Kasumi-1 (cell line): ENCODE measurements at places on chromosomes 13 and 19.
A peak's percentile ranks its signal among the peaks of the same experiment; 100 is the strongest.

GRCh38 chr13:96130818-96131340, 41.0 kb downstream of the HS6ST3 start:
- no peak for DNase-seq

- no peak for DNase-seq
Observed at GRCh38 chr13:100491164-100491842, 97.3 kb downstream of the GGACT start.

GRCh38 chr19:49554701-49555181, 25.6 kb downstream of the NOSIP start:
- peak; percentile 60 for DNase-seq

- no peak for DNase-seq
Observed at GRCh38 chr13:87168390-87168789, 502.8 kb upstream of the SLITRK5 start.

GRCh38 chr19:1997353-1998233, 17.9 kb downstream of the BTBD2 start:
- no peak for DNase-seq

DNA sequence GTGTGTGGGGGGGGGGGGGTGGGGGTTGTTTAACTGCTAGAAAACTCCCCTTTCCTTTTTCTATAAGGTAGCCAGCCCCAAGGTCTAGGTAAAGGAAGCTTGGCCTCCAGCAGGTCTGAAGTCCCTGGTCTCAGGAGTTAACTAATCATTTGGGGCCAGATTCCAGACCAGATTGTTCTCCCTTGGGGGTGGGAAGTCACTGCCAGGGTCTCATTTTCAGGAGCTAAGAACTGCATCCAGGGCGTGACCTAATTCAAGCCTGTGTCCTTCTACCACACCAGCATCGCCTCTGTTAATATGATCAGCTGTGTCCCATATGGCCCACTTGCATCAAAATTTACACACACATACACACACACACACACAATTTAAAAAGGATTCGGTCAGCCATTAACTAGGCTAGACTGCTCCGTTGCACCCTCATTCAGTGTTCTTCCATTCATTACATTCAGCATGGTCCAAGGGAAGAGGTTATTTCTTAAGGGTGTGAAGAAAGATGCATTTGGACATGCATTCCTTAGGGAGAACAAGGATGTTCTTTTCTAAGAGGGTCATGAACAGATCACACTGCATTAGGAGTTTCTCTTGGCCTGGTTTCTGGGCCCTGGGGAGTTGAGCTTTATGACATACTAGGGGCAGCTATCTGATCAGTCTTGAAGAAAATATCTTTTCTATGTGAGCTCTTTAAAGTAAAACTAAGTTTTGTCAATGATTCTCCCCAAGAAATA, 91.0 kb downstream of the FGF14 start:
- DNase-seq, result no peak

DNA sequence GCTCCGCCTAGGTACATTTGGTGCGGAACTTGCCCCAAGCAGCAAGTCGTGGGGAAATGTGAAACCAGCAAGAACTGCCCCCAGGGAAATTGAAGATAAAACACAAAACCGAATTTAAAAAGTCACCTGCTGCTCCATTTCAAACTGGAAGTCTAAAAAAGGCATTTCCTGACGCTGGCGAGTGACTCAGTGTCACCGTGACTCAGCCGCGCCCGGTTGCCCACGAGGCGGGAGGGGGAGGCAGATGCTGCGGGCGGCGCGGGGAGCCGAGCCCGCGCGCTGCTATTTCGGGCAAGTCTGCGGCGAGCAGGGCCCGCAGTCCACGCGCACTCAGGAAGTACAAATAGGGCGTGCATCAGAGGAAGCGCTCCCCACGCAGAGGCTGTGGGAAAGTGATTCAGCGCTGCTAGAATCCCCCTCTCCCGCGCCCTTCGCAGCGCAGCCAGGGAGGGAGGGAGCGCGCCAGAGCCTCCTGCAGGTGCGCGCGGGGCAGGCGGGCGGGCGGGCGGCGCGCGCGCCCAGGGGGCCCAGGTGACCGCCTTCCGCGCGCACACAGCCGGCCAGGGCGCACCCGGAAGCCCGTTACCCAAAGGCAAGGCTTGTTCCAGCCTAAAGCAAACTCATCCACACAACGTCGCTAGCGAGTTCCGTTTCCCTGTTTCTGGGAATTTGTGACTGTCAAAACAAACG, 168.8 kb downstream of the COL4A1 start:
- peak; percentile 52 for DNase-seq

GRCh38 chr19:24029941-24030636, 56.9 kb upstream of the ZNF254 start:
- no peak for DNase-seq
